ENCODE measurements at places on chromosomes 6 and 20. TPM values are rescaled to one million over a fixed set of nuclear protein-coding genes. Genes with fewer than 3 reads are reported as not detected.

The TNF gene
- total RNA-seq = not detected

The PACRG gene
- under 0.01 TPM for total RNA-seq

The CALHM4 gene
- total RNA-seq = under 0.01 TPM

The MAS1L gene
- total RNA-seq = not detected

The MAFB gene
- total RNA-seq = 1.3 TPM

The UBE2C gene
- total RNA-seq = 0.26 TPM

The MCHR2 gene
- total RNA-seq = not detected

The EPHA7 gene
- total RNA-seq = not detected

The SLC16A10 gene
- total RNA-seq = under 0.01 TPM

All from bronchial epithelial cell (primary cell).